ENCODE measurements at places on chromosomes 2 and 18.

DNA sequence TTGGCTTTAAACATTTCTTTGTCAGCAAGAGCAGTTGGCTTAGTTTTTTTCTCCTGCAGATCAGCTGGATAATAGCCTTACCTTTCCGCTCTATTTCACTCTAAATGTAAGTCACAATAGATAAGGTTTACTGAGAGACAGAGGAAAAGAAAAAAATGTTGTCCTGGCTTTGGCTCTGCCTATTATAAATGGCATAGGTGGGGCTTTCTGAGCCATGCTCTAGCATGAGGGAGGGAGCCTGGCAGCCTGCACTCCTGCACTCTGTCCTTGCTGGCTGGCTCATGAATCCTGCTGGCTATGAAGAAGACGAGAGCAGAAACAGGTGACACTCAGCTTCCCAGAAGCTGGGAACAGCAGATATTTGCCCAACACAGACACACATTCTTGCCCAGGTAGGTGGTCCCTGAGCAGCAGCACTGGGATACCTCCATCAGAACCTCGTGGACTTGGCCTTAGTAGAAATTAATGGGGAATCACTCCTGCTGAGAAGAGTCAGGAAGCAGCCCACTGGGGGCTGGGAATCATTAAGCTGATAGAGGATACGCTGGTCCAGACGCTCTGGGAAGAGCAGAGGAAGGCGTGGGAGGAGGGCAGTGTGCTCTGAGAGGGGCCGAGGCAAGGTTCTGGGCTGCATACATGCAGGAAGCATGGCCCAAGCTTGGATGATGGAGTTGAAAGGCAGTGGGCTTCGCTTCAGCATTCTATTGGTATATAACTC, 514.4 kb upstream of the HS6ST1 start:
- DNase-seq = no peak

DNA sequence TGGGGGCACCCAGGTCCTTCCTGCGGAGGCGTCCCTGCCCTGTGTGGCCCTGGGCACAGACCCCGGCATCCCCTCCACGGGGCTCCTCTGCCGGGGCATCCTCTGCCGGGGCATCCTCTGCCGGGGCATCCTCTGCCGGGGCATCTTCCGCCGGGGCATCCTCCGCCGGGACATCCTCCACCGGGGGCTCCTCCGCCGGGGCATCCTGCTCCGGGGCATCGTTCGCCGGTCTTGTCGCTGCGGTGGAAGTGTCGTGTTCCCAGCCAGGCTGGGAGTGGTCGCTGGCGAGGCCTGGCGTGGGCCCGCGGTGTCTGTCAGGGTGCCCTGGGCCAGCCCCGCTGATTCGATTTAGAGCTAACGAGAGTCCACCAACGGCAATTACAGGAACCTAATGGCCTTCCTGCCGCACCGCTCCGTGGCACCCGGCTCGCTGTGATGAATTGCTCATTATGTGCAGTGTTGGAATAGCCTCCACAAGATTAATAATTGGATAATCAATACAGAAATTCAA, 115.1 kb downstream of the NFATC1 start:
- DNase-seq = no peak

- DNase-seq = no peak
Observed at GRCh38 chr2:25397777-25398176, 56.1 kb upstream of the DNMT3A start.

- DNase-seq = no peak
Observed at GRCh38 chr2:9092383-9093282, 89.1 kb upstream of the MBOAT2 start.
